Tibial nerve (tissue), 4 donors: ENCODE measurements at places on chromosomes 5 and 9.
A peak's percentile ranks its signal among the peaks of the same experiment; 100 is the strongest.

GRCh38 chr5:136584474-136584873, 219.1 kb upstream of the TRPC7 start:
- no peak for DNase-seq

- DNase-seq, result no peak
These were observed 52.8 kb upstream of the RAI14 start for GRCh38 chr5:34603378-34603777.

GRCh38 chr9:96487949-96488348, 38.0 kb downstream of the HABP4 start:
- DNase-seq, result no peak

- DNase-seq, result no peak
These were observed 37.9 kb downstream of the LHFPL2 start for GRCh38 chr5:78610636-78611035.

DNA sequence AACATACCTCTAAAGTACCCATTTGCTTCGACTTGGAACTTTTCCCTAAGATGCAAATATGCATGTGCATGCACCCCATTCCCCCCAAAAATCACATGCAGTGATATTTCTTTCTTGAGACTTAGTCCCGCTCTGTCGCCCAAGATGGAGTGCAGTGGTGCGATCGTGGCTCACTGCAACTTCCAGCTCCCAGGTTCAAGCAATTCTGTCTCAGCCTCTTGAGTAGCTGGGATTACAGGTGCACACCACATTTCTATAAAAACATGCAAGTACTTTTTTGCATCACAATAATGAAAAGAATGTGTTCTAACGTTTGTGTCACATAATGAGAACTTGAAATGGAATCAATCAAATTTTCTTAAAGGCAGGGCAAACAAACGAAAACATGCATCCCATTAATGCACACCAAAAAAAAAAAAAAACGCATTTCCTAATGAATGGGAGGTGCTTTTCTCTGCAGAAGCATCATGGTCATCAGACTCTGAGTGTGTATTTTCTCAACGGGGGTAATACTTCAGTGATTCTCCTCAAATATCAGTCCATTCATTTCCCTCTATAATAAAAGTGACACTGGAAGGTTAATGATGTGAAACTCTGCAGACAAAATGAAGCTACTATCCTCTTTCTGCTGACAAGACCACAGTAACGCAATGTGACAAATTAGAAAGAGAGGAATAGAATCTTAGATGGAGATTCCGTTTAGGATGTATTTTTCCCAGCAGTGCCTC, 389.4 kb downstream of the CTNND2 start:
- no peak for DNase-seq

- no peak for DNase-seq
These were observed 45.2 kb downstream of the KDM4C start for GRCh38 chr9:6802926-6803325.

- no peak for DNase-seq
These were observed 206.6 kb upstream of the PRR16 start for GRCh38 chr5:120257358-120257971.

DNA sequence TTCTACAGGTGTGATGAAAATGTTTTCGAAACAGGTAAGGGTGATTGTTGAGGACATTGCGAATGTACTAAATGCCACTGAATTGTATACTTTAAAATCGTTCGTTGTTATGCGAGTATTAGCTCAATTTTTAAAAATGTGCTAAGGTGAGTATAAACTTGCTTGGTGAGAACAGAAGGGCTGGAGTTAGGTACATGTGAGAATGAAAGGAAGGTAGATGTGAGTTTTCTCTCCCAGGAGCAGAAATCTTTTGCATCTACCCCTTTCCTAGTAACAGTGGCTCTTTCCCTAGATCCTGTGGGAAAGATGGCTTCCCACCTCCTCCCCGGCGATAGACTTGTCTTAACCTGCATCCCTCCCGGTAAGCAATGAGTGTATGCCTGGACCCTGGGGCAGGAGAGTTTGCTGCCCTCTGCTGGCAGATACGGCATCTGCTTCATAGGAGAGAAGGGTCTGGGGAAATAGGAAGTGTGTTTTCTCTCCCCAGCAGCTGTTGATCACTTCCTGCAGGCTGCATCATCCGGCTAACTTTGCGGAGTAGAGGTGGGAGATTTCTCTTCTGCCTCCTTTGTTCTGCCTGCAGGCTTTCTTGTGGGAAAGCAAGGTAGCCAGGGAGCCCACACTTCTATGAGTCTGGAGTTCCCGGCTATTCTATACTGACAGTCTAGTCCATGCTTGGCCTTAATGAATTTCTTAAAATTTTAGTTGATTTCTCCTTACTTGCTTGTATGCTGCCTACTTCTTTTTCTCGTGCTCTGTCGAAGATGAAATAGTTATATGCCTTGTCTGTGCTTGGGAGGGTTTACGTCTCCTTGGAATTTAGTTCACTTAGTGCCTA, 373.3 kb upstream of the SEMA6A start:
- DNase-seq, result peak; percentile 19

GRCh38 chr5:73420666-73421065, 27.9 kb downstream of the FOXD1 start:
- no peak for DNase-seq

DNA sequence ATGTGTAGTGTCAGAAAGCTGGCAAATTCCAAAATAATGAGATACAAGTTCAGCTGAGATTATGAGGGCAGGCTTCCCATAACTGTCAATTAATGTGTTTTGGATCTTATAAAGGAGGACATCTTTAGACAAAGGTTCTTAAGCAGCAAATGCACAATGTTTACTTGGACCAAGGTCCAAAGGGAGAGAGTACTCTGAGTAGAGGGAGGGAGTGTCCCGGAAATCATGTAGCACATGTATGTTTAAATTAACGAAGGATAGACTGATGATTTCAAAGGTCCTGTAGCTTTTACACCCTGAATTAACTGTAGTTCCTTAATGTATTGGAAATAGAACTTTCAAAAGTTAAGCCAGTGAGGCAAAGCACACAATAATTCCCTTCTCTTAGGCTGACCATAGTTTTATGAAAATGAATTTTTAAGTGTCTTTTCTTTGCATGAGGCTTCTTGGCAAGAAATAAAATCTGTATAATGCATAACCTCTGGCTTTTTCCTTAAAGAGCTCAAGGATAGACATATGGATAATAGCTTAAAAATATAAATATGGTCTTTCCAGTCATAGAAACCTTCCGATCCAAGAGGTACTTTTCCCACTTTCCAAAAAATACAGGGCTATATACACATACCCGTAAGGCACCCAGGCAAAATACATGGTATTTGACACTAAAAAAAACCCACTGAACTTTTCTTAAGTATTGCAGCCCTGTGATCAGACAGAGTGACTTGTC, 93.0 kb downstream of the PCSK5 start:
- DNase-seq, result no peak

GRCh38 chr9:111961575-111961974, 65.0 kb downstream of the UGCG start:
- no peak for DNase-seq

DNA sequence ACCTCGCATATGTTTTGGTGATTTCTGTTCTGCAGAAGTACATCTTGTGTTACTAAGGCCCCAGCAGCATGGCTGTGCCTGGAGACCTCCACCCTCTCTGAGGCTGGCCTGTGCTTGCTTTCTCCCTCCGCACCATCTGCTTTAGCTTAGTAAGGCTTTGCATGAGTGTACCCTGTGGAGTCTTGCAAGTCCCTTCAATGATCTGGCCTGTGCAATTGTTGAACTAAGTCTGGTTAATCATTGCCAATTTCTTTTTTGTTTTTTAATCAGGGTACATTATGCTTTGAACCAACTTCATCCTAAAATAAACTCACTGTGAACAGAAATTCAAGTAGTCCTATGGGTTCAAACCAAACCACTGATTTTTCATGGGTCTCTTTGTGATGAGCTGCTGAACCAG, 32.3 kb downstream of the ACOT12 start:
- no peak for DNase-seq

- DNase-seq, result no peak
These were observed 243.0 kb downstream of the ICE1 start for GRCh38 chr5:5665225-5666075.

GRCh38 chr5:117788596-117788995, 1199.8 kb downstream of the DTWD2 start:
- DNase-seq, result no peak

DNA sequence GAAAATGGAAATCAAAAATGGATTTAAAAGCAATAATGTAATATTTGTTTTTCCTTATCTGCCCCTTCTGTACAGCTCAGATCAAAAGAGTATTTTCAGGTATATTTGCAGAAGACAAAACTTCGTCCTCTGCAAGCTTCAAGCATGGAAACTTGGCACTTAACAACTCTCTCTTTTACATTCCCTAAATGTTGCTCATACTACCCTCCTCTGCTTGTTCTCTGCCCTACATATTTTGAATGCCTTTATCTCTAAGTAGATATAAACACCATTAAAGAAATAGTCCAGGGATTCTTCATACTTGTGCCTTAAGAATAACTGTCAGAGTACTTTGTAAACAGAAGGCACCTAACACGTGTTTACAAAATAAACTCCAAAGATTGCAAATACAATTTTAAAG, 19.2 kb upstream of the SMC2 start:
- DNase-seq, result no peak

DNA sequence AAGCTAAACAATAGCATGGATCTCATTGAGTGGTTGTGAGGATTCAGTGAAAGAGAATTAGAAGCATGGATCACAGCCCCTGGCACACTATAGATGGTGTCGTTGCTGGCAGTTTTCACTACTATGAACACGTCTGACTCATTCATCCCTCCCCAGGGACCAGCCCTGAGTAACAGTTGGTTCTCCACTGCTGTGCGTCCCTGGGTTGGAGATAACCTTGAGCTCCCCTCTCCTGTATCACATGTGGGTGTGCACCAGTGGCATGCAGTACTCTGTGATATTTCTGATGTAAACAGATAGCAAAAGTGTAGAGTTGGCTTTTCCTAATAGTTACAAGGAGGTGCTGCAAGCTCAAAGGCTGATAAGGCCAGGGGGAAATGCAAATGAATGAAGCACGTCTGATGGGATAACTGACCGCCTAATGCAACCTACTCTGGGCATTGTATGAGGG, 8.8 kb upstream of the LCP2 start:
- peak; percentile 70 for DNase-seq

- no peak for DNase-seq
These were observed 166.4 kb downstream of the PBX3 start for GRCh38 chr9:125913551-125913950.

DNA sequence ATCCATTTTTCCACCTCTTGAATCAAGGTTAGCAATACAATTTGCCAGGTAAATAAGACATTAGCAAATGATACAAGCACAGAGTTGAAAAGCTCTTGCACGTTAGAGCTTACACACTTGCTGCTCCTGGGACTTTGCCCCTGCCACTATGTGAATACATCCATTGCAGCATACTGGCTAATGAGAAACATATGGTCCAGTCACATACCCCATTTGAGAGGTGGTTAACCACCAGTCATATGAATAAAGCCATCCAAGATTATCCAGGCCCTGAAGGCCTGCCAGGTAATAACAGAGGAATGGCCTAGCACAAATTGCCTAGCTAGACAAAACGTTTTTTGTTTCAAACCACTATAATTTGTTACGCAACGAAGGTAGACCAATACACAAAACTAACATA, 45.8 kb upstream of the FTMT start:
- DNase-seq, result no peak

DNA sequence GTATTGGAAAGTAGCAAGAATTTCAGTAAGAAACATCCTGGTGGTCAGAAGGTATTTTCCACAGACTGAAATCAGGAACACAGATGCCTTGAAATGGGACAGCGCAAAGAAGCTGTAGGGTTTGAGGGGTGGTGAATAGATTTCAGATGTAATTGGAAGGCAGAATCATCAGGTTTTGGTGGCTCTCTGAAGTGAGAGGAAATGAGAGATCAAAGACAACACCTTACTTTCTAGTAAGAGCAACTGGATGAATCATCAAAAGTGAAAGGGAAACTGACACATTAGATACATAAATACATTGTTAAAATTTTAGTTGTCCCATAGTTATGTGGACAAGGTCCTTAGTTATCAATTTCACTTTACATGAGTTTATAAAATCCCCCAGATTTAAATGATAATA, 188.2 kb upstream of the SLC27A6 start:
- no peak for DNase-seq

DNA sequence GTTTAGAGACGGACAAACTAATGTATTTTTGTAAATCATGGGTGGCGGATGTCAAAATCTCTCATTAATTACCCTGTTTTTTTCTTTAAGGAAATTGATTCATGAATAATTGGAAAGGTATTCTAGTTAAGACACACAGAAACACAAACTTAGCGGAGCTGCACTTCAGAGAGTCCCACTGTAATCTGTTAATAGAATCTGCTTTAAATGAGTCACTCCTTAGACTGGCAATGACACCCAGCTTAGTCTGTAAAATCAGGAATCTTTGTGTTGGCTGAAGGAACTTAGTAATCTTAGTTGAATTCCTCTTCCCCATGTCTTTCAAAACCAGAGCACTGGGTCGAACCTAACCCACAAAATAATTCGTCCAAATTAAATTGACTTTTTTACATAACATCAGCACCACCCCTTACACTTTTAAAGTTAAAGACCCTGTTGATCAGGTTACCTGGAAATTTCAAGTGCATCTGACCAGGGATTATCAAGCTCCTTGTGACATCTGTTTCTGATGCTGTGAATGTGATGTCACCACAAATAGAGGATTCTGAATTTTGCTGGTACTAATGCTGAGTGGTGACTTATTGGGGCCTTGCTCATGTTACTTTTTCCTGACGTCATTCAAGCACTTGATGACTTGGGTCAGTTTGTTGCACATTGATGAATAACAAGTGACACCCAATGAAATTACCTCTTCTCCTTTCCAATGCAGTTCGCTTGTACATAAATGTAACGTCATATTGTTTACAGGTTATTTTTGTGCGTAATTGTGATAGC, 313.6 kb downstream of the KCTD16 start:
- no peak for DNase-seq
